ENCODE measurements at places on chromosomes 13 and 19. TPM values are rescaled to one million over a fixed set of nuclear protein-coding genes. Genes with fewer than 3 reads are reported as not detected.

DNA sequence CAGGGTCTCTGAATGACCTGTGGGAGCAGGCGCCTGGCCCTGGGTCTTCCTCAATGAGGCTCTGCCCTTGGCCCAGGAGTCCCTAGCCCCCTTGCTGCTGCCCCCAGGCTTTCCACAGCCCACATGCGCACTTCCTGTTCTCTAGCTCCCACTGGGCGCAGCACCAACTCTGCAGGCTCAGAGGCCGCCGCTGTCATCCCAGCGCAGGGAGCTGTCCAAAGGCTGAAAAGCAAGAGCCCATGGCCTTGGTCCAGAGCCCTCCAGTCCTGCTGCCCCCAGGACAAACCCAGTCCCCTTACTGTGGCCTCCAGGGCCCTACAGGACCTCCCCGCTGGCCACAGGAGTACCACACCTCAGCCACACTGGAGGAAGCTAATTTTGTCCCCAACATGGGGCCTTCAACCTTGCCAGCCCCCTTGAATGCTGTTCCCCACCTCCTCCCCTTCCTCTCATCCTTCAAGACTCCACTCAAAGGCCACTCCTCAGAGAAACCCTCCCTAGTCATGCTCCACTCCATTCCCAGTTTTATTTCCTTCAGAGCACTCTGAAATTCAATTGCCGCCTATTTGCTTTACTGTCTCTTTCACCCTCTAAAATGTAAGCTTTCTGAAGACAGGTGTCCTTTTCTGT is 8.0 kb upstream of the POU2F2 start:
- peak; percentile 92 for DNase-seq

SOX21 gene
- polyA plus RNA-seq = 2.3 TPM

DNA sequence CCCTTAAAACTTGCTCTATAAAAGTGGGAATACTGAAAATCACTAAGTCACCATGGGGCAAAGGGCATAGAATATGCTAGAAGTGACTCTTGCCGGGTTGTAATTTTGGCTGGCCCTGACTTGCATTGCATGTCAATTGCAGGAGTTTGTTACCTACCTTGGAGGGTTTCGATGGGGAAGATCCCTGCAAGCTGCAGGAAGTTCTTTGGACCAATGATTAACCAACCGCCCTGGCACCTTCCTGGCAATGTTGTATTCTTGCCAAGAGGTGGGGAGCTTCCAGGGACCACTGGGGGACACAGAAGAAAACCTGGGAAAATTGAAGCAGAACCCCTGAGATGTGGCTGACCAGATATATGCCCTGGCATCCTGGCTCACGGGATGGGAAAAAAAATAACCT is 235.8 kb downstream of the B3GLCT start:
- no peak for DNase-seq

- no peak for DNase-seq
These were observed 305.8 kb downstream of the MTUS2 start for GRCh38 chr13:29125934-29126424.

FCGBP gene
- polyA plus RNA-seq = 0.28 TPM

Measured in GM23338 (cell line).